ENCODE measurements at places on chromosomes 2 and 18.
A peak's percentile ranks its signal among the peaks of the same experiment; 100 is the strongest.

GRCh38 chr18:9996094-9996493, 82.3 kb downstream of the VAPA start:
- no peak for DNase-seq

GRCh38 chr2:176122683-176123410, at the start of gene HOXD9:
Gene HOXD9 (plus strand): TSS chr2:176122719. CDS start chr2:176122769, 50 bp downstream.
- DNase-seq, result no peak

GRCh38 chr2:225797394-225797793, 397.9 kb downstream of the NYAP2 start:
- DNase-seq, result no peak

- no peak for DNase-seq
These were observed 51.3 kb downstream of the FMNL2 start for GRCh38 chr2:152386266-152386665.

- no peak for DNase-seq
These were observed 15.6 kb upstream of the SNED1 start for GRCh38 chr2:240982821-240983281.

DNA sequence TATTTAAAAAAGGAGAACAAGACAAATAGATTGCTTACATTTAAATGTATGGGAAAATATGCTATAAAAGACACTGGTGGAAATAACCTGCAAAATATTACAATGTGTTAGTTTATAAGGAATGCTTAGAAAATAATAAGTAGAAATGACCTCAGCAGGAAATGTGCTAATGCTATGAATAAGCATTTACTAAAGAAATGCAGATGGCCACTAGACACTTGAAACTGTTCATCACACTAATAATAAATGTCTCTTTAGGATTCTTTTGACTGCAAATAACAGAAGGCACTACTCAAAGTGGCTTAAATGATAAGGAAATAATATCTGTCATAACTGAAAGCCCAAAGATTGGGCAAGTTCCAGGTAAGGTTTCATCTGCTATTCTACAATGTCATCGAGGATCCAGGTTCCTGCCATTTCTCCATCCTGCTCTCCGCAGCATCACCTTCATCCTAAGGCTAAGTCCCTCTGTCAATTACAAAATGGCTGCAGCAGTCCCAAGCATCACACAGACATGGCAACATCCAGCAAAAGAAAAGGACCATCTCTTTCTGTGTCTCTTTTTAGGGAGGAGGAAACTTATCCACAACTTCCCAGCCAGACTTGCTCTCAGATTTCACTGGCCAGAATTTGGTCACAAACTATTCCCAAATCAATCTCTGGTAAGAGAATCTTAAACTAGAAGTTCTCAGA, 21.9 kb downstream of the METTL8 start:
- no peak for DNase-seq

DNA sequence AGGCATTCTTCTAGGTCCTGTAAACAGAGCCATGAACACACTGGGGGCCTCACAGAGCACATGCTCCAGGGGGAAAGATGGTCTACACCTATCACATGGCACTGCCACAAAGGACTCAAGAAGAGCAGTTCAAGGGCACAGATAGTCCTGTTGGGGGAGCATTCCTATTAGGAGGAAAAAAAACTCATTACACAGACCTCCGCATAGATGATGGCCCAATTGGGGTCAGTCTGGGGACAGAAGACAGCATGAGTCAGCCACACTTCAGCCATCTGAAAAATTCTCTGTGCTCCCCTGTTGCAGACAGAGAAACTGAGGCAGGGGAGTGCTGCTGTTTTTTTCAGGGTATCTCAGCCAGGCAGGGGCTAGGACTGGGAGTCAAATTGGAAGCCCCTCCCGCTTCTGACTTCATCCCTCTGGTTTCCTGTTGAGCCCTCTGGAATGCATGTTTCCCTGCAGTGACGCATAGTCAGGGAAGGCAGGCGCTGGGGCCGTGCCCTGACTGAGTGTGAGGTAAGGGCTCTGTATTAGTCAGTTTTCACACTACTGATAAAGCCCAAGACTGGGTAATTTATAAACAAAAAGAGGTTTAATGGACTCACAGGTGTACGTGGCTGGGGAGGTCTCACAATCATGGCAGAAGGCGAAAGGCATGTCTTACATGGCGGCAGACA, 67.9 kb downstream of the RHOB start:
- DNase-seq, result peak; percentile 95

DNA sequence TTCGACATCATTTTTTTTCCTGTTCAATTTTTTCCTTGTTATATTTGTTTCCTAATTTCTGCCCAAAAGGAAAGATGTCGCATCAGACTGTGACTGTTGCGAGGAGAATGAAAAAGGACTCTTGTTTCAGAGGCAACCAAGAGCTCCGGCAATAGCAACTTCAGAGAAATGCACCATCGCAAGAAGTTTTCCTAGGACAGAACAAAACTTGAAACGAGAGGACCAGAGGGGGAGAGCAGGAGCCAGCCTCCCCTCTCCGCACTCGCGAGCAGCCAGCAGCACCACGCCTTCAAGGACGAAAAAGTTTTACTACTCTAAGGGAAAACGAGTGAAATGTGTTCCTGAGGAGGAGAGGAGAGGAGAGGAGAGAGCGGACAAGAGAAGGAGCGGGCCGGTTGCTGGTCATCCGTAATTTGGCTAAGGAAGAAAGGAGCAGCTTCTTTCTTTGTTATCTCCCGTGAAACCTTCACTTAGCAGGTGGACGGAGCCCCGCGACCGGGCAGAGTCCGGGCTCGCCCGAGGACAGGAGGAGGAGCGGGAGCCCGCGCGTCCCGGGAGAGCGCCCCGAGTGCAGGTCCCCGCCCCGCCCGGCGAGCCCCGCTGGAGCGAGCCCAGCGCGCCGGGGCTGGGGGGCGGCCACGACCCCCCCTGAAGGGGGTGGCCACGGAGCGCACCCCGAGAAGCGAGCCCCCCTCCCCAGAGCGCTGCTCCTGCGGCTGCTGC, 744 bp downstream of the POU3F3 start:
- DNase-seq, result no peak

GRCh38 chr2:83578405-83578804, 880.7 kb downstream of the SUCLG1 start:
- DNase-seq, result no peak

GRCh38 chr2:20196053-20196656, 28.8 kb downstream of the SDC1 start:
- DNase-seq, result no peak

DNA sequence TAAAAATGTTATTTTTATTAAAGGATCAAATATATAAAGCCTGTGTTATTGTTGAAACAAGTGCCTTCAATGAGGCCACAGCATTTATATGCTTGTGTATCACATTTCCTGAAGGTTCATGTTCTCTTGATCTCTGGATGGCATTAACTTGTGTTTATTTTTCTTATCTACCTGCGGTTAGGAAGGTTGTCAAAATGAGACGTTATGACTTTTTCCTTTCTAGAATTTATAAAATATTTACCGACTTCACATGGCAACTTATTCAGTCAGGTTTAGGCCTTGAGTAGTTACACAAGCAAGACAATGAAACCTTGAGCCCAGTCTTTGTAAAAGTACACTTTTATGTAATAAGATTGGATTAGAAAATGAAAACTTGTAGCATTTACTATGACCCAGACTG, 196.4 kb upstream of the ACVR2A start:
- no peak for DNase-seq

- no peak for DNase-seq
These were observed 139.2 kb downstream of the NEDD4L start for GRCh38 chr18:58183226-58183625.

- DNase-seq, result no peak
These were observed 55.8 kb upstream of the TTC27 start for GRCh38 chr2:32572030-32572429.

DNA sequence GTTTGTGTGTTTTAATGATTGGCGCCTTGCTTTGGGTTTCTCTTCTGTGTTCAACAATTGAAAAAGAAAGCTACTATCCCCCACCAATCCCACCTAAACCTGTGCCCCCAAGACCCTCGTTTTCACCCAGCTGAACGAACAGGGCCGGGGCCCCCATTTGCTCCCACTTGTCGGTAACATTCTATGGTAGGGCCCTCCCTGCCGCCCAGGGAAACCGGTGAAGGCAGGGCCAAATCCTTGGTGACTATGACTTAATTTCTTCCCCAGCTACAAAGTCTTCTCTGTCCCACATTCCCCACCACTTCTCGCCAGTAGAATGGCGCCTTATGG, 598 bp upstream of the SNRNP200 start:
- DNase-seq, result no peak

GRCh38 chr2:1683297-1683696, 61.0 kb downstream of the PXDN start:
- DNase-seq, result no peak

GRCh38 chr18:75073654-75074053, 135.3 kb downstream of the PTGR3 start:
- DNase-seq, result no peak

GRCh38 chr2:112148477-112148876, 10.3 kb downstream of the FBLN7 start:
- no peak for DNase-seq

GRCh38 chr2:236176417-236176816, 8.2 kb upstream of the GBX2 start:
- no peak for DNase-seq

- DNase-seq, result no peak
These were observed 653.0 kb downstream of the RNF144A start for GRCh38 chr2:7570247-7570646.

DNA sequence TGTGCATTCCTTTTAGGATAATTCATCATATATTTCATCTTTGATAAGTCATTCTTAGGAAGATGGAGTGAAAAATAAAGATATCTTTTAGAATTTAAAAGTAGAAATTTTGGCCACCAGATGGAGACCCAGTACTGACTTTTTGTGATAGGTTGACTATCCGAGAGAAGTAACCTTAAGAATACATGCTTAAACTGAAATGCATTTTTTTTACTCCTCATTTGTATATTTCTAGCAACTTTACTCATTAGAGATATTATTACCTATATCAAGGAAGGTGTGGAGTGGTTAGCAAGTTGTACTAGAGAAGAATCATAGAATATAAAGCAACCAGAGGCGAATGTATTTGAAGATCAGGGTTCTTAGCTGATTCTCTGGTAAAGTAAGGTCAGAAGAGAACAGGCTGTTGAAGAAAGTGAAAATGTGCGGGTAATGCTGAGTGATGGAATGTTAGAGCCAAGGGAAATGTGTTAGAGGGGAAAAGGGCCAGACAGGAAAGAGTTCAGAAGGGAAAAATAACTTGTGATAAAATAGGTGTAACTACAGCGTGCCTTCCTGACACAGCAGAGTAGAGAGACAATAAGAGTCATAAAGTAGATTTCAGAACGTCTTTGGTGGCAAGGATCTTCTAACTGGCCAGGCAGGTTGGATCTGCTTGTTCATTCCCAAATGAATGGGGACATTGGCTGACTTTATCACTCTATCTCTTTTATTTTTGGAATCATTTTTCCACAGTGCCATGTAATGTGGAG, 52.3 kb downstream of the TDRD15 start:
- DNase-seq, result no peak

GRCh38 chr2:132676999-132677398, 7.0 kb upstream of the LYPD1 start:
- no peak for DNase-seq

Measured in RWPE1 (cell line).